ENCODE measurements at places on chromosomes 3 and 15.

DNA sequence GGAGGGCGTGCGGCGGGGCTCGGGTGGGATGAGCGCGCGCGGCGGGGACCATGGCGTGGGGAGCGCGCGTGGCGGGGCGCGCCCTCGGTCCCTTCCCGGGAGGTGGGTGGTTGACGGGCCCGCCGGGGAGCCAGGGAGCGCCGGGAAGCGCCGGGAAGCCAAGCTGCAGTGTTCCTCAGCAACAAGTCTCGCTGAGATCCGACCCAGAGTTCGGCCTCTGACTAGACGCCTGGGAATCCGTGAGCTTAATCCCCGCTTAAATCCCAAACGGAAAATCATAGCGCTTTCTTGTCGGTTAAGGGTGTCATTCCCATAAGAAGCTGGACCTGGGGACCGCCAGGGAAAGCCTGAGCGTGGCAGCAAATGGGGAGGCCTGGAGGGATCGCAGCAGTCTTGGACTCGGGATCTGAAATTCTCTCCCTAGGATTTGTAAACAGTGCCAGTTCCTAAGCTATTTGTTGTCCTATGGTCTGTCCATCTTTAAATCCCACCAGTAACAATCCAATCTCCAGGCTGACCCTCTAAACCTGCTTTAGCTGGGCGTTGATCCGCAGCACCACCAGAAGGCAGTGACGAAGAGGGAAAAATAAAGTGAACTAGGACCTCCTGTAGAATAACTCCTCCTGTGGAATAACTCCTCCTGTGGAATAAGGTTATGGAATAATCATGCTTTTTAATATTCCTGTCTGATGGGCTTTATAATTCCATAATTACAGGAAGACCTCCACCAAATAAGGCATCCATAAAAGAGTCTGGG, 570 bp upstream of the NEDD4 start:
- no peak for DNase-seq

GRCh38 chr3:138941259-138941885, 5.6 kb downstream of the FOXL2 start:
- DNase-seq = no peak

DNA sequence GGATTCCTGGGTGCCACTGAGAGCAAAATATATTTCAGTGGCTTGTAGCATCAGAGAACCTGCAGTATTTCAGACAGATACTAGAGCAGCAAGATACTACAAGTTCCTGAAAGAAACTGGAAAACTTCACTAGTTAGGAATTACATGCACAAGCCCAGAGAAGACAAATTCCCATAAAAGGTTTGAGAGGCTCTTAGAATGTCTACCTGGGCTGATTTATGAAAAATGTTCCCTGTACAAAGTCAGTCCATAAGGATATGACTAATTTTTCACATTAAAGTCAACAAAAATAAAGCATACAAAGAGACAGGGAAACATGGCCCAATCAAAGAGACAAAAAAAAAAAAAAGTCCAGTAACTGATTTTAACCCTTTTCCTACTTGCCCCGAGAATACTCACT, 302.6 kb downstream of the POLQ start:
- no peak for DNase-seq

- DNase-seq = no peak
Measured at GRCh38 chr3:134339331-134339730, 34.9 kb downstream of the AMOTL2 start.

DNA sequence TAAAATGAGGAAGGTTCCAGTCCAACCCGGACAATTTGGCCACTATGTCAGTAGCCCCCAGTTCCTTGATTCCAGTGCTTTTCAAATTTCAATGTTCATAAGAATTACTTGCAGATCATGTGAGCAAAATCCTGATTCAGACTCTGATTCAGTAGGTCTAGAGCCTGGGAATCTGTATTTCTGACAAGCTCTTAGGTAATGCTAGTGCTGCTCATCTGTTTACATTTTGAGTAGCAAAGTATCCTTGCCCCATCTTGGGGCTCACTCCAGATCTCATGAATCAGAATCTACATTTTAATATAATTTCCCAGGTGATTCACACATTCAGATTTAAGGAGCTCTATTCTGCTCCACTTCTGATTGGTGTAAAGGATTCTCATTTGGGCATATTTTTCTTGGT, 142.0 kb downstream of the NAALADL2 start:
- no peak for DNase-seq

DNA sequence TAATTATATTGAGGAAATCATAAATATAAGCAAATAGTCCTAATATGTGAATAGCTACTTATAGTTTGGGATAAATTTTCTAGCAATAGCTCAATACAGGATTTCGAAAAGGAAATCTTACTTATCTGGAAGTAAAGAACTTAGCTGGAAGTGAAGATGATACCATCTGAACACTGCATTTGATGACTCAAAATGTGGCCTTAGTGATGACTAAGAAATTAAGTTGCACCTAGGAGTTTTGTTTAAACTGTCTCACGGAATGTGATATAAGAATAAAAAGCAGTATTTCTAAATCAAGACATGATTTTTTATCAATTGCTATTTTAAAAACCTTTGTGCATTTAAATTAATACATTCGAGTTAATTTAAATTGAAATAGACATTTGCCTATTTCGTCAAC, 91.2 kb downstream of the EOMES start:
- DNase-seq = no peak

DNA sequence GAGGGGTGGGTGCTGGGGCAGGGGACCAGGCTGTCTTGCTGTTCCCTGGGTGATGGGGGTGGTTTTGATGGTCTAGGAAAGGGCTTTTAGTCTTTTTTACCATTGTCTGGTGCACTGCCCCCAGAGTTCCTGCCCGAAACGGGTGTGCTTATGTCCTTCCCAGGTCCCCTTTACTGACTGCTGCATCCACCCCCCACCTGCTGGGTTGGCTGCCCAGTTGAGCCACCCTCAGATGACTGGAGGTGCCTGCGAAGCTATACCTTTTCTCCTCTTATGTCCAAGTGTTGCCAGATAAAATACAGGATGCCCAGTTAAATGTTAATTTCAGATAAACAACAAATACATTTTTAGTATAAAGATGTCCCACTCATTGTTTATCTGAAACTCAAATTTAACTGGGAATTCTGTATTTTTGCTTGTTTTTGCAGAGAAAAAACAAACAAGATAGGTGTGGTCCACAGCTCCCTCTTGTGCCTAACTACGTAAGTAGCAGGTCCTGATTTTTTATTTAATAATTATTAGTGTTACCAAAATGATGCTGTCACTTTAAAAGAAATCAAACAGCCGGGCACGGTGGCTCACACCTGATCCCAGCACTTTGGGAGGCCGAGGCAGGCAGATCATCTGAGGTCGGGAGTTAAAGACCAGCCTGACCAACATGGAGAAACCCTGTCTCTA, 6.1 kb upstream of the RPP14 start:
- DNase-seq = no peak

DNA sequence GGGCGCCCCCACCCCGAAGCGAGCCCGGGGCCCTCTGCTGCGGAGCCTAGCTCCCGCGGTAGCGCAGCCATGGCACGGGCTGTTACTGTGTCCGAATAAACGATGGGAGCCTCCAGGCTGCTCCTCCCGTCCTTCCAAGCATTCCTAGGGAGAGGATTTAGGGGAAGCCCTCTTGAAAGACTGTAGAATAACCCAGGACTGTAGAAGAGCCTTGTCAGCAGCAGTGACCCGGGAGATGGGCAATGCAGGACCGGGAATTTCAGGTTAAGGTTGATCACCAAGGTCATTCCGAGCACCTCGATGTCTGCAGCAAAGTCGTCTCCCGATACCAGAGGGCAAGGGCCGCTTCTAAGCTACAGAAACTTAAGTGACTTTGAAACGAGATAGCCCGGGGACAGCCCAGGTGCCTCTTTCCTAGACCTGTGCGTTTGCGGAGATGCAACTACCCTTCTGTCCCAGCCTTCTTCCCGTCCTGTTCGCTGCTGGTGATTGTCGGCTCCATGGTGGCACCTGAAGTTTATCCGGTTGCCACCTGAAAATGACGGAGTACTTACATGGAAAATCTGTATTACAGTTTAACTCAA, 753 bp upstream of the MYO5A start:
- DNase-seq = no peak

DNA sequence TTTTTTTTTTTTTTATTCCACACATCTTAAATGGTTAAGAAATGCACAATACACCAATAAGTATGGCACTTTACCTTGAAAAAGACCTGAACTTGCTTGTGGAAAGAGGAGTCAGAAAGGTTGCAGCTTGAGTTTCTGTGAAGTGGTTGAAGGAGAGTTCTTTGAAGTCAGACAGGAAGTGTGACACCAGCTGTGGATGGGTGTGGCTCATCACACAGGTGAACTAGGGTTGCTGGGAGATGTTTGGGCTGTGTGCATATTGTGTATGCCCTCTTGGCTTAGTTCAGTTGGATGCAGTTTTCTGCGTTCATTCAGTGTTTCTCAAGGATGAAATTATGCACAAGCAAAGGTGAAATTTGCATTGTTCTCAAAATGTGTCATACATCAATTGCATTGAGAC, 6.3 kb downstream of the AEN start:
- no peak for DNase-seq

- DNase-seq = no peak
Measured at GRCh38 chr3:171591070-171591469, 130.9 kb upstream of the TNIK start.

- DNase-seq = no peak
Measured at GRCh38 chr15:101491734-101492640, 2.5 kb upstream of the PCSK6 start.

DNA sequence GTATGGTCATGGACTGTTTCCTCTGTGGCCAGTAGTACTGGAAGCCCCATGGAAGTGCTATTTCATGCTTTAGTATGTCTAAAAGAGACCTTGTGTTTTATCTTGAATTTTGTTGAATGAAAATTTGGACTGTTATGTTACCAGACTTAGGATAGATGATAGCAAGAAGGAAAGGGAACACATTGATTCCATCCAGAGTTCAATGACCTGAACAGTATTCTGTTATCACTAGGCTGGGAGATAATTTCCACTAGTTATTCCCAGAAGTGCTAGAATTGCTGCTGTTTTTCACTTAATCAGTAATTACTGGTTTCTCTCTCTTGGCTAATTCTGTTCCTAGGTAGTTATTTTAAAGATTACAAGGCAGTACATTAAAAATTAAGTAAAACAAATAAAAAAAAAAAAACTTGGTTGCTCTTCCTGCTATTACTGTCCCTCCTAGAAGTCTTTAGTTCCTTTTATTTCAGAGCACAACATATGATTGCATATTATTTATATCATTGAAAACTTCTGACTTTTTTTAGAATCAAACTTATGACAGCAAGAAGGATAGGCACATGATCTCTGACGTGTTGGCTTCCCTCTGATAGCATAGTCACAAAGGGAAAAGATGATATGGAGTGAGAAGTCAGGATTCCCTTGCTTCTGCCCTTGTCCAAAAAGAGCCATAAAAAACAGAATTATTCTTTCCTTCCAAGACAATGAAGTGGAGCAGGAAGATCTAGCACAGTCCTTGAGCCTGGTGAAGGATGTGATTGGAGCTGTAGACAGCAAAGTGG, 72.2 kb downstream of the KLHL25 start:
- no peak for DNase-seq

GRCh38 chr3:28590216-28590615, 241.6 kb upstream of the AZI2 start:
- no peak for DNase-seq

- no peak for DNase-seq
Measured at GRCh38 chr3:143122608-143123352, 3.2 kb downstream of the CHST2 start.

DNA sequence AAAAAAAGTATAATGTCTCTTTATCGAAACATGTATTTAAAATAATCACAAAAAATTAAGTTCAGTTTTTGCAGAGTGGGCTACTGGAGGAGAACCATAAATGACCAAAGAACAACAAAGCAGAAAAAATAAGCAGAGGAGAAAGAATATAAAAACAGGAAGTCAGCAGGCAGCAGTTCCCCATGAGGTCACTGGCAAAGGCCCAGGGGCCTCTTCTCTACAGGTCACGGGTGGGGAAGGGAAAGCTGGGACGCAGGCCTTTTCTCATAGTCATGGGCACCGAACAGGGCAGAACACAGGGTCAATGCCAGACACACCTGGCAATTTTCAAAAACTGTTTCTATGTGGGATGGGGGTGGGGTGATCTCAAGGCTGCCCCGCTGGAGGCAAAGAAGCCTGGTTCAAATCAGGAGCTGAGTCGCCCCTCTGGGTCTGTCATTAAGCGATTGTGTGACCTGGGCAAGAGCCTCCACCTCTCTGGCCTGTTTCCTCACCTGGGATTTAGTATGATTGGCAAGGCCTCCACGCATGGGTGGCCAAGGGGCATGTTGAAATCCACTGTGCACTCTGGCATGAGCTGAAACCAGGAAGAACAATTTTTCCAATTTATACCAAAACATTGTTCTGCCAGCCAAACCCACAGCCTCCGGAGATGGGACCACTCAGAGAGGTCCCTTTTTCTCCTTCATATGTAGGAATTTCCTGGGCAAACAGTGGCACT, 43.8 kb upstream of the UACA start:
- no peak for DNase-seq

DNA sequence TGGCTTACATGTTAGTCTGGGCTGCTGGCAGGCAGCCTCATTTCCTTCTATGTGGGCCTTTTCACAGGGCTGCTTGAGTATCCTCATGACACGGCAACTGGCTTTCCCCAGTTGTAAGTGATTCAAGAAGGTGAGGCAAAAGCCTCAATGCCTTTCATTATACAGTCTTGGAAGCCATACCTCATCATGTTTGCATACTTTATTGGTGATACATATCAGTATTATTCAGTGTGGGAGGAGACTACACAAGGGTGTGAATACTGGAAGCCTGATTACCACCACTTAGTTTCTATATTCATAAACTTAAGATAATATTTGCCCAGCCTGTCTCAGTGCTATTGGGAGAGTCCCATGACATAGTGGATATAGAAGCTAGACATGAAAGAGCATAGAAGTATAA, 346.8 kb downstream of the SOX2 start:
- DNase-seq = no peak

All from thoracic aorta (tissue), 2 donors.